Endothelial cell of coronary artery (primary cell): ENCODE measurements at places on chromosomes 5 and 9. TPM values are rescaled to one million over a fixed set of nuclear protein-coding genes. Genes with fewer than 3 reads are reported as not detected.

S100Z gene
- not detected in 2 replicates for total RNA-seq

FST gene
- total RNA-seq = 0.94 and 17.3 TPM in 2 replicates

FAM78A gene
- 2.3 and 4.5 TPM in 2 replicates for total RNA-seq

ARL14EPL gene
- total RNA-seq = 0.18 TPM in 1 of 2 replicates, not detected in the other

PCDHGA2 gene
- total RNA-seq = 0.90 and 3.0 TPM in 2 replicates

SEMA5A gene
- total RNA-seq = under 0.01 and 12.7 TPM in 2 replicates

FOXD4L3 gene
- total RNA-seq = 0.09 TPM in 1 of 2 replicates, not detected in the other

ORM2 gene
- total RNA-seq = not detected in 2 replicates

LCN12 gene
- total RNA-seq = 0.09 TPM in 1 of 2 replicates, not detected in the other

EPB41L4A gene
- 8.9 and 13.4 TPM in 2 replicates for total RNA-seq
